ENCODE measurements at places on chromosomes 5 and 9.
A peak's percentile ranks its signal among the peaks of the same experiment; 100 is the strongest.

GRCh38 chr5:168714046-168714445 lies 134.9 kb upstream of the PANK3 start:
- DNase-seq = no peak

GRCh38 chr5:73438645-73439470 lies 9.7 kb downstream of the FOXD1 start:
- DNase-seq = no peak

GRCh38 chr9:130561056-130561455 lies 18.3 kb upstream of the FUBP3 start:
- no peak for DNase-seq

GRCh38 chr5:107381189-107381856 lies 289.4 kb downstream of the EFNA5 start:
- DNase-seq = peak; percentile 65

DNA sequence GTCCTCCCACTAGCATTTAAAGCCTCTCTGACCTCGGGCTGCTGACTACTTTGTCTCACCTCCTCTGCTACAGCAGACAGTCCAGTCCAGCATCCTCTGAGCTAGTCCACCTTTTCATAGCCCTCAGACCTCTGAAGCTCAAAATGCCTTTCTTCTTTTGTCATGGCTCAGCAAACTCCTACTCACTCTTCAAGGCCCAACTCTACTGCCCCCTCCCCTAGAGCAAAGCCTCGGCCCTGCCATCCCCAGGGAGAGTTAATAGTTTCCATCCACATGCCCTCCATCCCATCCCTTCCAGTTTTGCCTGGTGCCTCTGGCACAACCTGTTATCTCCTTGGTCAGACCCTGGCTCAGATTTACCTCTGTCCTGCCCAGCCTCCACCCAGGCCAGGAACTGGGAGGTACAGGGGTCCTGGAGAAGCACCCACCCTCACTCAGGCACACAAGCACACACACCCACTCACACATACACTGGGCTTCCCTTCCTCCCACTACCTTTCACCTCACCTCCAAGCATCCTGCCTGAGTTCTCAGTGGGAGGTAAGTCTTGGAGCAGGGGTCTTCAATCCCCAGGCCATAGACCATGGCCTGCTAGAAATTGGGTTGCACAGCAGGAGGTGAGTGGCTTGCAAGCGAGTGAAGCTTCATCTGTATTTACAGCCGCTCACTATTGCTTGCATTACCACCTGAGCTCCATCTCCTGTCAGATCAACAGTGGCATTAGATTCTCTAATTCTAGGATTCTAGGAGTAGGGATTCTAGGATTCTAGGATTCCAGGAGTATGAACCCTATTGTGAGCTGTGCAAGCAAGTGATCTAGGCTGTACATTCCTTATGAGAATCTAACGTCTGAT lies 18.1 kb downstream of the PDLIM4 start:
- DNase-seq = no peak

DNA sequence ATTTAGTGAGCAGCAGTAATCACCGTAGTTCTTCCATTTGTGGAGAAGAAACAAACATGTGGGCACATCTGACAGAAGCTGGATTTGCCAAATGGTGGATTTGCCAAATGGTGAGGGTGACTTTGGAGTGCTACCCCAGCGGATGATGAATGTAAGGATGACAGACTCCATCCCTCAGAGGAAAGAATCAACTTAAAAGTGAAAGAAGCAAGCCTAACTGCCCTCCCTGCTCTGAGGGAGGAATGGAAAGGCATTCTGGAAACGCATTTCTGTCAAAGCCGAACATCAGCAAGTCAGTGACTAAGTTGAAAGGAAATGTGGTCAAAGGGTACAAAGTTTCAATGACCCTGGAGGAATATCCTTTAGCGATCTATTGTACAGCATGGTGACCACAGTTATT lies 143.5 kb downstream of the GPBP1 start:
- DNase-seq = no peak

- DNase-seq = no peak
Measured at GRCh38 chr9:23707249-23707648, 118.8 kb downstream of the ELAVL2 start.

GRCh38 chr5:80569086-80569960 lies 757 bp downstream of the ANKRD34B start:
- DNase-seq = no peak

GRCh38 chr5:14034963-14035362 lies 90.5 kb upstream of the DNAH5 start:
- no peak for DNase-seq

- DNase-seq = no peak
Measured at GRCh38 chr5:178984145-178985072, 10.7 kb downstream of the GRM6 start.

GRCh38 chr5:16864631-16865131 lies 71.4 kb downstream of the MYO10 start:
- DNase-seq = no peak

GRCh38 chr5:15834596-15835245 lies 334.7 kb downstream of the FBXL7 start:
- no peak for DNase-seq

GRCh38 chr9:95780751-95781150 lies 94.7 kb upstream of the ERCC6L2 start:
- DNase-seq = no peak

DNA sequence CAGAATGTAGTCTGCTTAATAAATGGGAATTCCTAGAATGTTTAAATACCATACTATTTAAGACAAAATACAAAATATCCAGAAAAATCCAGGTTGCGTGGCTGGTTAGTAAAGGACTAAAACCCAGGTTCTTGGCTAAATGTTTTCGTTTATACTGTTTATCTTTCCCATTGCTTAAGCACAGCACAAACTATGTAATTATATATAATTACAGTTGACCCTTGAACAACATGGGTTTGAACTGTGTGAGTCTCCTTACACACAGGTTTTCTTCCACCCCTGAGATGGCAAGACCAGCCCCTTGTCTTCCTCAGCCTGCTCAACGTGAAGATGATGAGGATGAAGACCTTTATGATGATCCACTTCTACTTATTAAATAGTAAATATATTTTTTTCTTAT lies 24.7 kb downstream of the XPA start:
- DNase-seq = no peak

DNA sequence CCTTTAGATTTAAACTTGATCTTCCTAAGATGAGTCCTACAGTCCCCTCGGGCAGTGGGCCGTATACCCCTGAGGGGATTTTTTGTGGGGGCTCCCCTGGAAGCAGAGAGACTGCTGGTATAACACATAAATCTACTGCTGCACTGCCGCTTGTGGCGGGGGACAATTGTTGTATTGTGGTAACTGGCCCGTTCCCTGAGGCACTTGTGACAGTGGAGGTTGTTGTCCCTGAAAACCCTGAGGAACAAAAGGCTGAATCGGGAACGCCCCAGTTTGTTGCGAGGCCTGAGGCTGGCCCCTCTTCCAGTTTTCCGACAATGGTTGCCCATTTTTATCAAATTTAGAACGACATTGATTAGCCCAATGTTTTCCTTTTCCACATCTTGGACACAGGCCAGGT lies 4.7 kb upstream of the TMEM141 start:
- no peak for DNase-seq

DNA sequence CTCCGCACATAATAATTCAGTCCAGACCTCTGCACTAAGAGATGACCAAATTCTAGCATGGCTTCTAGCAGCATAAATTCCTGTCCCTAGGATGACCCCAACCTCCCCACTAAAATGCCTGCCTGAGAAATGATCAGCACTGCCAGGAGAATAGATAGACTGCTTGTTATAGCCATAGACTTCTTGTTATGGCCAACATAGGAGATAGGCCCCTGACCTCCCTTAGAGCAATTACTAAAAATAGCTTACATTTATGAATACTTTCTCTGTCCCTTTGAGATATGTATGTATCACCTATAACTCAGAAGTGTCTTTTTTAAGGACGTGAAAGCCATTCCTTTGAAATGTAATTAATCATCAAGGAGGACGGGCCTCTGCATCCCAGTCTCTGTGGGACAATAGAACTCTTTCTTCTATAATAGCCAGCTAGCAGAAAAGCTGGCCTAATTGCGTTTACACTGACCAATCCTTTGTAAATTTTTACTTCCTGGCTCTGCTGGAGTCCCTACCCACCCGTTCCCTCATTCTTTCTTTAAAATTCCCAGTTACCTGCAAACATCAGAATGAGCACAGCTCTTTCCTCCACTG lies 1002.7 kb downstream of the CDH18 start:
- no peak for DNase-seq

DNA sequence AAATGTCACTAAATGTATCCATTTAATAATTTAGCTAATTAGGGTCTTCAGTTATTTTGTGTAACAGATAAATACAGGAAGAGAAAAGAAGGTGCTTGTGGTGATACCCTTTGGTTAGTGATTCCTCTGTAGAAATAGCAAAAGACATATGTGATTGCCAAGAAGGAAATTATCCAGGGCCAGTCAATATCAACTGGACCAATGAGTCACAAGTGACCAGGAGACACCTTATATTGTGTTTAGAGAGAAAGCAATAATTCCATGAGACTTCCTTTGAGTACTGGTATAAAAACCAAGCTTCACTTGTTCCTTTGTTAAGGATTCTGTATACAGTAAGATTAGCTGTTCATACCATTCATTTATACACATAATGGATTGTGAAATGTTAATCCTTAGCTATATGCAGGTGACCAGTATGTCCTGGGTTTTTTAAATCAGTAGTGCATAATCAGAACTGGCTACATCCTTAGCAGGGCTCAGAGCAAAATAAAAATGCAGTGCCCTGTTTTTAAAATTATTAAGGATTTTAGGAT lies 11.7 kb upstream of the F2R start:
- no peak for DNase-seq

DNA sequence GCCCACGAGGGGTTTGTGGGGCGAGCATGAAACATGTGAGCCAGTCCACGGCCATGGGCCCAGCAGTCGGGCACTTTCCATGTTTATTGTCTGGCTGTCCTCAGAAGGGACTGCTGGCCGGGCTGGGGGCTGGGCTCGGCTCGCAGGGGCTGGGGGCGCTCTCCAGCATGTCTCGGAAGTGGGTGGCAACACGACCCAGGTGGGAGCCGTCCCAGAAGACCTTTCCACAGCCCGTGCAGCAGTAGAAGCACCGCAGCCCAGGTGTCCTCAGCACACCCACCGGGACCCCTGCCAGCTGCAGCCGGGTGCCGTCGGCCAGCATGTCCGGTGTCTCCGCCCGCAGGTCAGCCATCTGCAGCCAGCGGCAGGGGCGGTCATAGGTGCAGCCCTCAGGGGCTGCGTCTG lies 4.8 kb upstream of the NRARP start:
- DNase-seq = no peak

- DNase-seq = no peak
Measured at GRCh38 chr5:42321785-42322184, 101.5 kb upstream of the GHR start.

DNA sequence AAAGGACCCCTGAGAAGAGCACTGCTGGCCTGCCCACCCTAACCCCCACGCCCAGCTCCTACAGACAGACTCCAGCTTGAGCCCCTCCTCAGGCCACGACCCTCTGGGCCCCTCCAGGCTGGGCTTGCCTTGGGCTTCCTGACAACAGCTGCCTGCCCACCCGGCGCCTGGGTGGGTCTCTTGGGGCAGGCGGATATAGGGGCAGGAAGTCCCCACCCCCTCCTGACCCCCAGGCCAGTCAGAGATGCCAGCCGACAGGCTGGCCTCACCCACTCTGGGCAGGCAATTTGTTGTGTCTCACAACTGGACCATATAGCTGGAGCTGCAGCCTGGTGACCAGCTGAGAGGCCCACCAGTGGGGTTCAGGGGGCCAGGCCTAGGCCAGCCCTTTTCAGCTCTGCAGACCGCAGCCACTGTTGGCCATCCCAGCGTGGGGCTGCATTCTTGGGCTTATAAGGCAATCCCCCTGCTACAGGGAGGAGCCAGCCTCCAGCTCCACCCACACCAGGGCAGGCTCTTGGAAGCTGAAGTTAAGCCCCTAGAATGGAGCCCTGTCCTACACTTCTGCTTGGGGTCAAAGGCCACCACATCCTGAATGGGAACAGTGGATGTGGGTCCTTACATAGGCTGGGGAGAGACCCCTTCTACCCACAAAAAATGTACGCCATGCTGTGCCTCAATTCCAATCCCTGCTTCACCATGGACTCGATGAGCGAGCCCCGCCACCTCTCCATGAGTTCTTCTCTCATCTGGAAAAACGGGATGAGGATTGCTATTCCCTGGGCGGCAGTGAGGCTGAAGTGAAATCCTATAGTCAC lies 2.0 kb downstream of the PDLIM7 start:
- DNase-seq = no peak
